RPMI7951 (cell line): ENCODE measurements at places on chromosomes 3 and 15. TPM values are rescaled to one million over a fixed set of nuclear protein-coding genes. Genes with fewer than 3 reads are reported as not detected.
A peak's percentile ranks its signal among the peaks of the same experiment; 100 is the strongest.

- DNase-seq = no peak
Observed at GRCh38 chr3:17749705-17750293, 7.4 kb upstream of the TBC1D5 start.

The NUP210 gene
- total RNA-seq = 0.24 and 0.29 TPM in 2 replicates

The SYNPR gene
- not detected in 2 replicates for total RNA-seq

GRCh38 chr15:95669146-95669922 is 661.2 kb upstream of the NR2F2 start:
- DNase-seq = peak; percentile 25

The ATP13A4 gene
- total RNA-seq = not detected in 2 replicates

DNA sequence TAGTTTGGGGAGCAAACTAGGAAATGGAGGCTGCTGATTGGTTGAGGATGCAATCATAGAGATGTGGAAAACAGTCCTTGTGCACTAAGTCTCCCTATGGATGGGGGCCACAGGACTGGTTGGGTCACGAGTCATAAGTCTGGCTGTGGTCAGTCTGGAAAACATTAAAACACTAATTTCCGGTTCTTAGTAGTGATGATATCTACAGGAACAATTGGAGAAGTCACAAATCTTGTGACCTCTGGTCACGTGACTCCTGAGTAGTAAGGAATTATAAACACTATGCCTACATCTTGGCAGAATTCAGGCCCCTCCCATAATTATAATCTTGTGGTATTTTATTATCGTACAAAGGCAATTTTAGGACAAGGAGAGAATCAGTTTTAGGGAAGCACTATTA is 317.3 kb upstream of the ARPP21 start:
- no peak for DNase-seq

The EMC7 gene
- total RNA-seq = 55.7 and 68.5 TPM in 2 replicates

DNA sequence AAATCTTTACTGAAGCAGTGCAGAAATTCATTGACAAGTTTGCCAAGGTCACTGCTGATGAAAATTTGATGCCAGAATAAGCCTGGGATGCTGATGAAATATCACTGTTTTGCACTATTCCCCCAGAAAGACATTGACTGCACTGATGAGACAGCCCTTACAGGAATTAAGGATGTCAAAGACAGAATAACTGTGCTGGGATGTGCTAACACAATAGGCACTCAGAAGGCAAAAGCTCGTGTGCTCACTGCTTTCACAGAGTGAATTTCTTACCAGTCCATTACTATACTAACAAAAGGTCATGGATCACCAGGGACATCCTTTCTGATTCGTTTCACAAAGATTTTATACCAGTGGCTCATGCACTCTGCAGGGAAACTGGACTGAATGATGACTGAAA is 69.4 kb downstream of the MCF2L2 start:
- no peak for DNase-seq

The B3GALNT1 gene
- 11.6 and 15.0 TPM in 2 replicates for total RNA-seq

GRCh38 chr3:84074767-84075166 is 884.0 kb upstream of the CADM2 start:
- no peak for DNase-seq

GRCh38 chr15:78061963-78062427 is 15.5 kb downstream of the TBC1D2B start:
- DNase-seq = peak; percentile 70

The MESP1 gene
- 1.6 and 2.5 TPM in 2 replicates for total RNA-seq

The GPR62 gene
- total RNA-seq = not detected in 2 replicates

DNA sequence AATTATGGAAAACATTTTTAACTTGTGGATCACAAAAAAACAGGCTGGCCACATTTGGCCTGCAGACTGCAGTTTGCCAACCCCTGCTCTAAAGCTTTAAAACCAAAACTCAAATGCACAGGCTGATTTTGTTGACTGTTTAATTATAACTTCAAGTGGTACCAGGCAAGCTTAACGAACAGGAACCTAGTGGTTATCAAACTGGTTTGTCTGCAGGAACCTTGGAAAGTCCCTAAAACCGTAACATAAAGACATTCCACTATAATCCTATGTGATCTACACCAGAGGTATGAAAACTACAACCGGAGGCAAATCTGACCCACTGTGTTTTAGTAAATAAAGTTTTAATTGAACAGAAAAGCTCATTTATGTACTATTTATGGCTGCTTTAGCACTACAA is 52.4 kb downstream of the TBL1XR1 start:
- DNase-seq = peak; percentile 32
